Osteocyte (in vitro differentiated cells): ENCODE measurements at places on chromosomes 16 and 17. TPM values are rescaled to one million over a fixed set of nuclear protein-coding genes. Genes with fewer than 3 reads are reported as not detected.

DNA sequence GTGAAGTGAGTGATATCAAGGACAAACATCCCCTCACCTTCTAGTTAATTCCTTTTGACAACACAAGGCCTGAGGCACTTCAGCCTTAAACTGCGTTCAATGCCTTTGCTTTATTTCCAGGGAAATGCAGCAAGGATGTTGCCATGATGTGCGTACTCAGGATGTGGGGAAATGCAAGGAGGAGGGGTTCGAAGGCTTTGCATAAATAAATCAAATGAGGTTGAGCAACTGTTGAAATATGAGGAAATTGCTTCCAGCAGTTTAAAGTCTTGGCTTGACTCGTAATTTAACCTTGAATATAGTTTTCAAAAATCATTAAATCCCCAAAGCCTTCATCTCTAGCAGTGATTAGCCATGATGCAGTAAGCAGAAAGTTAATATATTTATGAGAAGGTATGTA lies 81.8 kb upstream of the CCL2 start:
- H3K4me1 ChIP-seq = no peaks in the 10 kb centered on the region
- no peak overlapping the region for H3K27ac ChIP-seq
- no peak for DNase-seq
- H3K4me3 ChIP-seq = no peak overlapping the region
- H3K27me3 ChIP-seq = peaks cover 10% of the 10 kb centered on the region
- no peaks in the 10 kb centered on the region for H3K36me3 ChIP-seq

GRCh38 chr16:75065521-75066149 lies 50.9 kb downstream of the LDHD start:
- H3K4me3 ChIP-seq = no peak overlapping the region
- DNase-seq = no peak
- H3K27me3 ChIP-seq = no peaks in the 10 kb centered on the region
- no peaks in the 10 kb centered on the region for H3K36me3 ChIP-seq
- H3K27ac ChIP-seq = no peak overlapping the region

DNA sequence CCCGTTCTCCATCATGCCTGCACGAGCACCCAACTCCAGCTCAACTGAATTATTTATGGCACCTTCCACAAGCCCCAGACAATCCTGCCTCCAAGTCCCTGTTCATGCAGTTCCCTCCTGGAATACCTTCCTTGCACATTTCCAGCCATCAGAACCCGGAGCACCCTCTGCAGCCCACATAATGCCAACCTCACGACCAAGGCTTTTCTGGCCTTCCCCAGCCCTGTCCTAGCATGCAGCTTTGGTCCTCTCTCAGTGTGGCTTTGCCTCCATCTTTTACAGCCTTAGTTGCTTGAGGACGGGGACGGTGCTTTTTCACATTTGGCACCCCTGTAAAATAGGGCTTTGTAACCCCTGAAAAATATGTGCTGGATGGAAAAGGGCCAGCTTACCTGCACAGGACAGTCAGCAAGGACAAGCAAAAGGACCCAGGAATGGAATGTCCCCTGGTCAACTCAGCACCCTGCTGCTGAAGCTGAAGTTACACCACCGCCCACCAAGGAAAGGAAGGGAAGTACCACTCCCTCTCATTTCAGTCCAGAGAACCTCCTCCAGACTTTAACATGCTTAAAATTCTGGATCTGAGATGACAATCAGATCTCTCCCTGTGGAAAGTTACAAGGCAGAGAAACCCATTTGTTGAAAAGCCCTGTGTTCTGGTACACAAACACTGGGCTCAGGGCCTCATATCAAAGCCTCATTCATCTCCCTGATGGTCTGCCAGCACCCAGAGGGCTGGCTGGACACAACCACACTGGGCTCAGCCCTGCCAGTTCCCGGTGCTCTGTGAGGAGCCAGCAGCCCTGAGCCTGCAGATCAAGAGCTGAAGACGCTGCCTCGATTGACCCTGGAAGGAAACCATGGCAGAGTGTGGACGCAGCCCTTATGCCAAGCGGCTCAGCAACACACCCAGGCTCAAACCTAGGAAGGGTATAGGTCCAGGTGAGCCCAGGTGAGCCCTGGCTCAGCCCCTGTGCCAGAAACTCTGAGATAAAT lies 2.9 kb downstream of the SLC39A11 start:
- no peaks in the 10 kb centered on the region for H3K27me3 ChIP-seq
- peaks cover 31% of the 10 kb centered on the region for H3K4me1 ChIP-seq
- no peak for DNase-seq
- H3K4me3 ChIP-seq = no peak overlapping the region

DNA sequence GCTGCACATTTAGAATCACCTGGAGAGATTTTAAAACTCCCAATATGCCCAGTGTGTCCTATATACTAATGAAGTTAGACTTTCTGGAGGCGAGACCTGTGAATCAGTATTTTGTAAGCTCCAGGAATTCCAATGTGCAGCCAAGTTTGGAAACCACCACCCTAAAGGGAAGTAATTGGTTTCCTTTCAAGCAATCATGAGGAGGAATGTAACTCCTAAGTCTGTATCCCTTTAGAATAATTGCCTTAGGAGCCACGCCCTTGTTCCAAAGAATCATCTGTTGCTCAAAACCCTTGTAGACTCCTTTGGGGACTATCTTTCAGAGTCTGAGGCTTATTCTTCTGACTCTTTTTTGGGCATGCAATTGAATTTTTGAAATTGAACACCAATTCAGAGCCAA lies 84.4 kb downstream of the DNAH9 start:
- no peaks in the 10 kb centered on the region for H3K4me1 ChIP-seq
- no peak overlapping the region for H3K4me3 ChIP-seq
- H3K36me3 ChIP-seq = no peaks in the 10 kb centered on the region
- H3K27me3 ChIP-seq = no peaks in the 10 kb centered on the region
- H3K27ac ChIP-seq = no peak overlapping the region
- DNase-seq = no peak

TMEM235 gene
- total RNA-seq = not detected in 2 replicates

WNT3 gene
- 2.0 and 2.4 TPM in 2 replicates for total RNA-seq

DNA sequence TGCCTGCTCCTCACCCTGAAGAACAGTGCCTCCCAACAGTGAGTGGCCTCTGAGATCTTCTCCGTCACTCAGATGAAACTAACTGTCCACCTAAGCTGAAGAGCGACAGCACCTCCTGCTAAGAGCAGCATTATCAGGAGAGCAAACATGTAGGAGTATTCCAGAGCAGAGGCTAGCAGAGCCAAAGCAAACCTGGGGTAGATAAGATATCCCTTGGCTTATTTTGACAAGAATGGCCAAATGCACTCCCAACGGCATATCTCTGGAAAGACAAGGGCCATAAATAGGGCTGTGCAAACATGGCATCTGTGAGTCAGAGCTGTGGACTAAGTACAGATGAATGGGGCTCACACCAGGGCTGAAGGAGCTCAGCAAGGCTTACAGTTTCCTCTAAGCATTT lies 96.3 kb downstream of the NDEL1 start:
- H3K27ac ChIP-seq = no peak overlapping the region
- no peaks in the 10 kb centered on the region for H3K27me3 ChIP-seq
- peaks cover 15% of the 10 kb centered on the region for H3K36me3 ChIP-seq

- no peaks in the 10 kb centered on the region for H3K27me3 ChIP-seq
- H3K4me1 ChIP-seq = peaks cover 38% of the 10 kb centered on the region
- peak overlapping the region; percentile 73 for H3K27ac ChIP-seq
- H3K36me3 ChIP-seq = no peaks in the 10 kb centered on the region
- peak overlapping the region; percentile 78 for H3K4me3 ChIP-seq
Measured at GRCh38 chr17:67245694-67246402, 852 bp upstream of the HELZ start.

- no peak overlapping the region for H3K4me3 ChIP-seq
- H3K27me3 ChIP-seq = no peaks in the 10 kb centered on the region
- DNase-seq = no peak
- no peaks in the 10 kb centered on the region for H3K36me3 ChIP-seq
- H3K27ac ChIP-seq = no peak overlapping the region
Measured at GRCh38 chr17:64698725-64699124, 36.6 kb upstream of the SMURF2 start.

GRCh38 chr16:4052096-4052495 lies 64.1 kb downstream of the ADCY9 start:
- no peak overlapping the region for H3K4me3 ChIP-seq
- no peak for DNase-seq
- H3K4me1 ChIP-seq = peaks cover 45% of the 10 kb centered on the region

DNA sequence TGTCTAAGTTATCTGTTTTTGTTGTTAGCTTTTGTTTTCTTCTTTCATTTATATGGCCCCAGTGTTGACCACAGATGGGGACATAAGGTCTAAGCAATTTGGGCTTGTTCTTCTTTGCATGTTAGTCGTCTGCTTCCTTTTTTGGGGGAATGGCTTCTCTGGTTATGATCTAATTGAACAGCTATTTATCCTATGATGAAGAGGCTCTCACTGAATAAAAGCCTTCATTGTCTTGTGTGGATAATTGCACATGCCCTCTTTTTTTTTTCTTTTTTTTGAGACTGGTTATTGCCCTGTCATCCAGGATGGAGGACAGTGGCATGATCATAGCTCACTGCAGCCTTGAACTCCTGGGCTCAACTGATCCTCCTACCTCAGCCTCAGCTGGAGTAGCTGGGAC lies 13.7 kb downstream of the SMARCE1 start:
- no peaks in the 10 kb centered on the region for H3K27me3 ChIP-seq
- H3K36me3 ChIP-seq = peaks cover 64% of the 10 kb centered on the region
- no peak overlapping the region for H3K4me3 ChIP-seq
- H3K27ac ChIP-seq = no peak overlapping the region
- no peaks in the 10 kb centered on the region for H3K4me1 ChIP-seq

CES3 gene
- total RNA-seq = 0.24 and 0.73 TPM in 2 replicates

DNA sequence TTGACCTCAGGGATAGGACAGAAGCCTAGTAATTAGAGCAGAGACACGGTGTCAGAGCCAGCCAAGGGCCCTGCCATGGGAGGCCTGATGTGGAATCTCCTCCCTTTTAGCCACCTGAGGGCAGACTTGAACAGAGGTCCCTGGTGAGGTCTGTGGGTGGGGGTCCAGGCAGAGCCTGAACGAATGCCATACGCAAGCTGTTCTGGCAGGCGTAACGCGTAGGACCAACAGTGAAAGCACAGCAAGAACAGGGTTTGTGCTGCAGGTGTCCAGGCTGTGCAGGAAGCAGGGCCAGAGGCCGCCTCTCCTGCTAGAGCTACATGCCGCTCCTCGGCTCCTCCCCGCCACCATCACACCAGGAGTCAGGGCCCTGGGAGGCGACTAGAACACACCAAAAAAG lies 81.9 kb upstream of the TBX2 start:
- no peaks in the 10 kb centered on the region for H3K36me3 ChIP-seq
- no peak overlapping the region for H3K4me3 ChIP-seq
- H3K27ac ChIP-seq = no peak overlapping the region
- no peak for DNase-seq
- H3K27me3 ChIP-seq = no peaks in the 10 kb centered on the region

GRCh38 chr16:64428463-64429113 lies 693.3 kb downstream of the CDH11 start:
- H3K36me3 ChIP-seq = peaks cover 14% of the 10 kb centered on the region
- H3K27ac ChIP-seq = peak overlapping the region; percentile 48
- no peak overlapping the region for H3K4me3 ChIP-seq
- H3K27me3 ChIP-seq = no peaks in the 10 kb centered on the region
- DNase-seq = no peak

DNA sequence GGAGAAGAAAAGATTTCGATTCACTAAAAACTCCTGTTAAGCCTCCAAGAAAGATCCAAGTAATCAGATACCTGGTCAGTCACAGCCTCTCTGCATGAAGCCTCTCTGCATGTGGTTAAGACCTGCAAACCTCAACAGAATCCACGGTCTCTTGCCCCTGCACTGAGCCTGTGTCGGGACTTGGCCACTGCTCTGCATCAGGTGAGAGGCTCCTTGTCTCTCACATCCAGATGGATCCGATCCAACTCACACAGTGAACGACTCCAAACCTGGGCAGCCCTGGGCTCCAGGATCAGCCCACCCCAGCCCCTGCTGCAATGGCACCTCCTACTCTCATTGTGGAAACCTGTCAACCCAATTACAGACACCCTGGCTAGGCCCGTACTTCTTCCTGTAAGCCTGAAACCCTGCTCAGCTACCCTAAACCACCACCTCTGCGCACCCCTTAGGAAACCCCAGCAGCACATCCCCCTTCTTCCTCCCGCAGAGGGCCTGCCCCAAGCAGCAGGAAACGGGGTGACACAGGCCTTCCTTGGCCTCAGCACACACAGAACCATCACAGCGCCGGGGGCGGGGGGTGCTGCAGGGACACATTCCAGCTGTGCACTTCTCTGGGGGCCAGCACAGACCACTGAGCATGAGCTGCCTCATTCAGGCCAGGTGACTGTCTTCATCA lies 129.5 kb downstream of the ANKRD11 start:
- peaks cover 4% of the 10 kb centered on the region for H3K36me3 ChIP-seq
- H3K27me3 ChIP-seq = no peaks in the 10 kb centered on the region
- no peak overlapping the region for H3K4me3 ChIP-seq
- peaks cover 65% of the 10 kb centered on the region for H3K4me1 ChIP-seq

MAF gene
- 63.6 and 70.3 TPM in 2 replicates for total RNA-seq
